ENCODE measurements at places on chromosomes 6 and 20.
A peak's percentile ranks its signal among the peaks of the same experiment; 100 is the strongest.

GRCh38 chr6:13943943-13944342 lies 19.2 kb downstream of the RNF182 start:
- no peak for DNase-seq

GRCh38 chr6:137866914-137867684 lies at the start of gene TNFAIP3:
TNFAIP3 (plus strand) TSS chr6:137867259; CDS start chr6:137871228, 3,969 bp downstream.
- peak; percentile 90 for DNase-seq

- DNase-seq = no peak
These were observed 24.4 kb downstream of the COMMD7 start for GRCh38 chr20:32718749-32719348.

DNA sequence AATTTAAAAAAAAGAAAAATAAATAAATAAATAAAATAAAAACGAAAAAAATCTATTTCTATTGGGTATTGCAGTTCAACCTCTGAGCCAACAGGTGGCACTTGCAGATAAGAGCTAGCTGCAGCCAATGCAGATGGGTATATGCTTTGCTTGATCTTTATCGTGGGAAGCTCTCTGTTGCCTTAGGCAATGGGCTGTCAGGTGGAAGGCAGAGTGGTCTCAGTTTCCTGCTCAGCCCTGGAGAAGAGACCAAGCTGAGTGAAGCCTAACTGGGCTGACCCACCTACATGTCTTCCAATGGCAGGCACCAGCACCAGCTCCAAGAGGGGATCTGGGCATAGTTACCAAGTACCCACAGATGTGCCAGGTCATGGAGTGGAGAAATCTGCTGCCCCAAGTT lies 95.0 kb downstream of the AK9 start:
- DNase-seq = no peak

DNA sequence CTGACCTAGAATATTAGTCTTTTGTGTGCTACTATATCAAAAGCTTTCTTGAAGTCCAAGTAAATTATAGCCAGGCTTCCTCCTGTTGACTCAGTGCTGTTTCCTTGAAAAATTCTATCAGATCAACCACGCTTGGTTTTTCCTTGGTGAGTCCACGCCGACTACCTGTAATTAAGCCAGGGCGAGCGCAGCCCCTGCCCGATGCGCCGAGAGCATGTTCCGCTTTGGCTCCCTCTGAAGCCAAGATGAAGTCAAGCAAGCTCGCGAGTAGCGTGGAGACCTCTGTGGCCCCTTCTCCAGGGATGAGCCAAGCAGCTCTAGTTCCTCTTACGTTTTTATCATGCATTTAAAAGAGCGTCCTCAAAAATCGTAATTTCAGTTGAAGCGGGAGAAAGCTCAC lies 641.2 kb downstream of the CDH26 start:
- DNase-seq = no peak

GRCh38 chr6:118714756-118715155 lies 63.4 kb upstream of the CEP85L start:
- DNase-seq = no peak

DNA sequence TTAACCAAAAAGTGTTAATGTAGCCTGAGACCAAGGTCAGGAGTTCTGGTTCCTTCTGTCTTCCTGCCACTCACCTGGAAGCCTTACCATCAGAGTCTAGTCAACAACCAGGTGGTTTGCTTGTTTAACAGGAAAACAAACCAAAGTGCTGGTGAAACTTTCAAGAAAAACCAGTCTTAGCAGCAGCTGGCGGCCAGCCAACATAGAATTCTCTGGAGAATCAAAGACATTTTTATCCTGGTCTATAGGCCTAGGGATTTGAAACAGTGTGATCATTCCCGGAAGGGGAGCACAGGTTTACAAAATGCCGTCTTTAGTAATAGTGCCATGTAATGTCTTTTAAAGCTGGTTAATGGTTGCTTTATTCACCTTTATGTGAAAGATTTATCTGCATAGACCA lies 146.6 kb upstream of the AKIRIN2 start:
- DNase-seq = no peak

DNA sequence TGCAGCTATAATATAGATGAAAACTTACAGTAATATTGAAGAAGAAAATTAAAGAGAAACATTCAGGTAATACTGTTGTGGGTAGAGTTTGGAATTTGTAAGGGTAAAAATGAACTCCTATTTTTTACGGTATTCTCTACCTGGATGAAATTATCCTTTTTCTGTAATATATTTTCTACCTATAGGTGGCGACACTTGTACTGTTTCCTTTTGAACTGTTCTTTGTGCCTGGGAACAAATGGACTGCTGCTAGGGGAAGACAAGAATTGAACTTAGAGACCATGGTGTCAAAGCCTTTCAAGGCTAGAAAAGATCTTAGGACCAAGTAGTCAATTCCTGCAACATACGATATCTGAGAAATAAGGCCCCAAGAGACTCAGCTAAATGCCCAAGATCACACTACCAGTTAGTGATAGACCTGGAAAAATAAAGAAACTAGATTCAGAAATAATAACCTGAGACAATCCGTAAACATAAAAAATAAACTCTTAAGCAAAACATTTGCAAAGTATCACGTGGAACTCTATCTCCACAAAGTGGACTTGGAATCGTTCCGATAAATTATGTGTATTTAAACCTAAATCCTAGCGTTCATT lies 383.8 kb downstream of the TFAP2A start:
- no peak for DNase-seq

DNA sequence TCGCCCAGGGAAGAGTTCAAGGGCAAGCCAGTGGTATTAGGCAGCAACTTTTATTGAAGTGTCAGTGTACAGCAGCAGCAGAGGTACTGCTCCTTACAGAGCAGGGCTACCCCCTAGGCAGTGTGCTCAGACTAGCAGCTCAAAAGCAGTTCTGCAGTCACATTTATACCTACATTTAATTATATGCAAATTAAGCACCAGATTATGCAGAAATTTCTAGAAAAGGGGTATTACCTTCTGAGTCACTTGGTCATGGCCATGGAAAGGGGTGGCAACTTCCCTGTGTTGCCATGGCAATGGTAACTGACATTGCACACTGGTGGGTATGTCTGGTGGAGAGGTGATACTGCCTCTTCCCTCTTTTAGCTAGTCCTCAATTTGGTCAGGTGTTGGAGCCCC lies 2.1 kb upstream of the ZKSCAN4 start:
- no peak for DNase-seq

DNA sequence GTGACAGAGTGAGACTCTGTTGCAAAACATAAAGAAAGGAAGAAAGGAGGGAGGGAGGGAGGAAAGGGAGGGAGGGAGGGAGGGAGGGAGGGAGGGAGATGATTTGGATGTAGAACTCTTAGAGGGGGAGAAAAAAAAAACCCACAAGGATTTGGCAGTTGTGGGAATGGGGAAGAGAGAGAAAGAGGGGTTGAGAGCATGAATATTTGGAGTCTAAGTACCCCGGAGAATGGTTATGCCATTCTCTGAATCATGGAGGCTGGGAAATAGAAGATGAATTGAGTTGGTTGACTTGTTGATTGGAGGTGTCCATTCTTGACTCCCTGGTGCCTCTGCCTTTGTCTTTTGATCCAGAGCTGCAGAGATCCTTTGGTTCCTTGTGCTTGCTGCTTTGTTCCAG lies 35.7 kb downstream of the RALY start:
- DNase-seq = no peak

GRCh38 chr20:24985802-24986201 lies 6.7 kb downstream of the APMAP start:
- DNase-seq = no peak

- no peak for DNase-seq
These were observed 2.1 kb downstream of the MYLIP start for GRCh38 chr6:16130932-16131387.

DNA sequence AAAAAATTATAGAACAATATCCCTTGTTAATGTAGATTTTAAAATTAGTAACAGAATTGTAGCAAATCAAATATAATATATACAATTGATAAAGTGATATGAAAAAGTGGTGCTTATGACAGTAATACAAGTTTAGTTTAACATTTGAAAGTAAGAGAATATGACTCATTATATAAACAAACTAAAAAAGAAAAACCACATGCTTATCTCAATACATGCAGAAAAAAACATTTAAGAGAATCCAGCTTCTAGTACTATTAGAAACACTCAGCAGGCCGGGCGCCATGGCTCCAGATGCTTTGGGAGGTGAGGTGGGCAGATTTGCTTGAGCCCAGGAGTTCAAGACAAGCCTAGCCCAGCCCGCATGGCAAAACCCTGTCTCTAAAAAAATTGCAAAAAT lies 60.7 kb upstream of the LAMA2 start:
- no peak for DNase-seq

DNA sequence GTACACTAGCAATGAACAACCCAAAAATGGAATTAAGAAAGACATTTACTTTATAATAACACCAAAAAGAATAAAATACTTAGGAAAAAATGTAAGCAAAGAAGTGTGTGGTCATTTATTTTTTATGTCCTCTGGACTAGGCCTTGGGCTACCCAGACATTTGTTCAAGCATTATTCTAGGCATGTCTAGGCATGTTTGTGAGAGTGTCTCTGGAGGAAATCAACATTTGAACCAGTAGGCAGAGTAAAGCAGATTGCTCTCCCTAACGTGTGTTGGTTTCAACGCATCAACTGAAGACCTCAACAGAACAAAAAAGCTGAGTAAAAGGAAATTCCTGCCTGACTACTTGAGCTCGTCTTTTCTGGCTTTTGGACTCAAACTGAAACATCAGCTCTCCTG lies 84.5 kb downstream of the ANKEF1 start:
- DNase-seq = no peak

- no peak for DNase-seq
These were observed 109.0 kb upstream of the RIN2 start for GRCh38 chr20:19649041-19649440.

DNA sequence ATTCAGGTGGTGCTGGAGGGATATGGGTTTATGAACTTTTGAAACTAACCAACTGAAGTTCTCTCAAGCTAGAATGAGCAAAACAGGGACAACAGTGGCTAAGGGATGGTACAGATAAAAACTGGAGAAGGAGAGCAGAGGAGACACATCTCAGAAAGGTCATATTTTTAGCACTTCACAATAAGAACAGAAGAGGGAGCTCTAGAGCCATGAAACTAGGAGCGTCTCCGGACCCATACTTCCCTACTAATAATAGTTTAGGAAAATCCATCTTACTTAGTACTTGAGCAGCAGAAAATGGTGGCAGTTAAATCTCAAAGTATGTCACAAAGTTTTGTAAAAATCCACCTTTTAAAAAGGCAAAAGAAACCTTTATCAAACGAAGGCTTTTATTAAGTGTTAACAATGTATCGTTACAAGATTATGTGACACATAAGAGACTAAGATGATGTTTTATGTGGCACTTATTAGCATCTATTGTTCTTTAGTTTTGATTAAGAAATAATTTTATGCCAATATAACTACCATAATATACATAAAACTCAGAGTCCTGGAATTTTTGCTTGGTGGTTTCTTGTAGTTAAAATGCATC lies 278.6 kb downstream of the TBC1D32 start:
- DNase-seq = no peak

DNA sequence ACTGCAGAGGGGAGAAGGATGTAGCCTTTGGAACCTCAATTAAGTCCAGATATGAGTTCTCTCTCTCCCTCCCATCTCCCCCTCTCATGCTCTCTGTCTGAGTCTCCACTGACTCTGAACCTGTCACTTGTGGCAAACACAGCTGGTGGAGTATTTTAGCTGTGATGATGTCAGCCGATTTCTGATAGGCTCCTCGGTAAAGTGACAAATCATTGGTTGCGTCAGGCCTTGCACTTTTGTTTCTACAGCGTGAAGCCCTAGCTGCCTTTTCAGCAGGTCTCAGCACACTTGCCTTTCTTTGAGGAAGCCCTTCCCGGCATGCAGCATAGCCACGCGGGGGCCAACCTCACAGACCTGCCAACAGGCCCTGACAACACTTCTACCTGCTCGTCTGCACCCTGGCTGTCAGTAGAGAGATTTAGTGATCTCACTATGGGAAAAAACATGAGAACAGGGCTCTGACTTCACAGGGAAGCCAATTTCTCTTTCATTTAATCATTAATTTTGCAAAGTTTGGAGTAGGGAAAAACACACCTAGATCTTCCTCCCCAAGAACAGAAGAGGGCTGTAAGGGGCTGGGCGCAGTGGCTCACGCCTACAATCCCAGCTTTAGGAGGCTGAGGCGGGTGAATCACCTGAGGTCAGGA lies 84.4 kb downstream of the GMPR start:
- peak; percentile 46 for DNase-seq

- no peak for DNase-seq
These were observed 73.5 kb downstream of the TTLL2 start for GRCh38 chr6:167398214-167399050.

DNA sequence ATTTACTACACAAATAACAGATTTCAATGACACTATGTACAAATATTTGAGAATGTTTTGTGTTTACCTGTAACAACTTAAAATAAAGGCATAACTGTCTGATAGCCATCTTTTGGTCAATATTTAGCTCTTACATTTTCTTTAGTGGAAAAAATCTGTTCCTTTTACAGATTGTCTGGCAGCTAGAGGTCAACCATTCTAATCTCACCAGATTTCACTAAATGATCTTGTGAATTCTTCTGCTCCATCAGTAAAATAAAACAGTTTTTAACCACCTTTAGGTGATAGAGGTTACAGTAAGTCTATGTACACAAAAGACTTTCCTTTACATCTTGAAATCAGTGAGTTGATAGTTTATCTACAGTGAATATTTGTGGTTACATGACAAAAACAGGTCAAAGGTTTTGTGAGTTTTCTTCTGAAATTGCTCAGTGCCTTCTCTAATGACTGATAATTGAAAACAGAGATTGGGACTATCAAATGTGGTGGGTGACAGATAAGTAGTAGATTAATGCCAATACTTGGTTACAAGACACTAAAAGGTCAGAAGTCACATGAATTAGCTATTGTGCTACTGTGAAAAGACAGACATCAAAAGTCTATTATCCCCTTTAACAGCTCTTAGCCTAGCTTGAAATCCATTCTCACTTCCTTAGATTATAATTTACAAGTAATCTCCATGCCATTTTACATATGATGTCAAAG lies 47.4 kb downstream of the BMP5 start:
- DNase-seq = no peak

- no peak for DNase-seq
These were observed 43.4 kb upstream of the CDYL start for GRCh38 chr6:4732691-4733315.

DNA sequence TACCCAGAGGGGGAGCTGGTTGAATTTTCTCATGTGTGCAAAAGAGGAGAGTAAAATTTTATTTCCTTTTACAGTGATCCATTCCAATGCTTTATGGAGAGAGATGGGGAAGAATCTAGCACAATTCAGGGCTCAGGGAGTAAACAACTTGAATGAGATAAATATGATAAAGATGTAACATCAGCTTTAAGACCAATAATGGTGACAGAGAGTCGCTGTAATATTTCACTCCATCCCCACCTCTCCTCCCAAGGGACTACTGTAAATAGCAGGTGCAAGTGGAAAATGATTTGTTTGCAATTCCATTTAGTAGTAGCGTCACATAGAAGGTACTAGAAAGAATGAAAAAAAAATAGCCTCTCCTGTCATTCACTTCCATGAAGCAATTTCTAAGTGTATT lies 4.8 kb downstream of the CRISP3 start:
- no peak for DNase-seq

DNA sequence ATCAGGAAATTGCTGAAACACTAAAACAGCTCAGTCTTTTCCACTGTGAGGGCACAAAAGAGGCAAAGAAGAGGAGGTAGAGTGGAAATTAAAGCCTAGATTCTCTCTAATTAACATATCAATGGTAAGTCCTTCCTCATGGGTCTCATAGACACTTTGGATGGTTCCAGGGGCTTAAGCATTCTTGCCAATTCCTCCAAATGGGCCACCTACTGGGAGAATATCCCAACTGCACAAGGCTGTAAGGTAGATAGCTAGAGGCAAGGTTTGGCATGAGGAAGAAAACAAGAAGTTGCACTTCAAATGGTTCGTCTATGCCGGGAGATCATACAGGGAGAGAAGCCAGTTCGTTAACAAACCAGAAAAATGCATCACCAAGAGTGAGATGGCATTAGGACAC lies 107.6 kb upstream of the KHDRBS2 start:
- DNase-seq = no peak
